Sigmoid colon (tissue), 7 donors: ENCODE measurements at places on chromosomes 2 and 18. TPM values are rescaled to one million over a fixed set of nuclear protein-coding genes. Genes with fewer than 3 reads are reported as not detected.

The FSIP2 gene
- 0.82 TPM for total RNA-seq

The LRRTM1 gene
- total RNA-seq: 2.1 TPM

The LIMS4 gene
- 11.9 TPM for total RNA-seq

The CD8B gene
- not detected for total RNA-seq

GRCh38 chr2:44620189-44620990 is 258.6 kb downstream of the CAMKMT start:
- no peak for DNase-seq

GRCh38 chr2:201363857-201364560 is 6.9 kb upstream of the FLACC1 start:
- DNase-seq: no peak

- DNase-seq: no peak
Observed at GRCh38 chr2:20222014-20222768, 2.7 kb downstream of the SDC1 start.
